ENCODE measurements at places on chromosomes 2 and 18.

- no peak for DNase-seq
Measured at GRCh38 chr2:183604065-183604464, 479.8 kb downstream of the NUP35 start.

- no peak for DNase-seq
Measured at GRCh38 chr18:23369266-23369665, 83.8 kb upstream of the RIOK3 start.

DNA sequence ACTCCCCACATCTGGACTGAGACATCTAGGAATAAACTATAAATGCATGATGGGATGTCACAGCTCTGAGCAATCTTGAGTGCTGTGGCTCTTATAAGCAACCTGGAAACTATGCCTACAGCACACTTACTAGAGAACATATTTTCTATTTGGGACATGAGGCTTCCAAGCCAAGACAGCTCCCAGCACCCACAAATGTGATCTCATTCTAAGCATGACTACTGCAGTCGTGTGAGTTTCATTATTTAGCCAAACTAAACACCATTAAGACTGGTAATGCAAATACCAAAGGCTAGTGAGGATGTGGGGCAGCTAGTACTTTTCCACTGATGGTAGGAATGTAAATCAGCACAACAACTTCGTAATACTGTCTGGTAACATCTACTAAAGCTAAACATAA lies 72.5 kb downstream of the RTTN start:
- DNase-seq, result no peak

DNA sequence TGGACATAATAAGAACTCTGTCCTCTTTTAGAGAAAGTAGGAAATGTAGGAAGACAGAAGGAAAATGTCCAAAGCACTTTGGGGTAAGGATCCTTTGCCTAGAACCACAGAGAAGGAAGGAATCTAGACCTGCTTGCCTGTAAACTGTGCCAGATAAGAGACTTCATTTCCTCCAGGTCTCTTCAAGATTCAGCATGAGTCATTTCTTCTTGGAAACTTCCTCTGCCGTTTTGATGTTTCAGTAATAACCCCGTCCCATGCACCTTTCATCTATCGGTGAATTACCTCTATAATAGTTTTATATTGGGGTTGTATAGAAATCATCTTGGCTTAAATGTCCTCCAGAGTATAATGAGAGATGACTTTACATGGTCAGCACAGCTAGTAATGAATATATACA lies 63.2 kb upstream of the LRATD1 start:
- DNase-seq, result no peak

DNA sequence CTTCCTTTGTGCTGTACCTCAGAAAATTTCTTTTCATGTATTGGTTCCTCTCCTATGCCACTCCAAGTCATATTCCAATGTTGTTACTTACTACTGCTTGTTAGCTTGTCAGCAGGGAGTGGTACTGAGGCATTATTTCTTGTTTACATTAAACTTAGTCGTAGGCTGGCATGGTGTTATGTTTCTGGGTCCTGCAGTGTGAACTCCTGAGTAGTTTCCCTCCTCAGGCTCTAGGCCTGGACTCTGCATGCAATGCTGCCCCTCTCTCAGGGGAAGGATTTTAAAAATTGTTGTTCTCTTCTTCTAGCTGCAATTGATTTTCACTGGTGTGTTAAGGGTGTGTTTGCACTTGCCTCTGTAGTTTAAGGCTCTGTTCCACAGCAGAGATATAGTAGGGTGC lies 671.6 kb downstream of the PLCL1 start:
- no peak for DNase-seq

DNA sequence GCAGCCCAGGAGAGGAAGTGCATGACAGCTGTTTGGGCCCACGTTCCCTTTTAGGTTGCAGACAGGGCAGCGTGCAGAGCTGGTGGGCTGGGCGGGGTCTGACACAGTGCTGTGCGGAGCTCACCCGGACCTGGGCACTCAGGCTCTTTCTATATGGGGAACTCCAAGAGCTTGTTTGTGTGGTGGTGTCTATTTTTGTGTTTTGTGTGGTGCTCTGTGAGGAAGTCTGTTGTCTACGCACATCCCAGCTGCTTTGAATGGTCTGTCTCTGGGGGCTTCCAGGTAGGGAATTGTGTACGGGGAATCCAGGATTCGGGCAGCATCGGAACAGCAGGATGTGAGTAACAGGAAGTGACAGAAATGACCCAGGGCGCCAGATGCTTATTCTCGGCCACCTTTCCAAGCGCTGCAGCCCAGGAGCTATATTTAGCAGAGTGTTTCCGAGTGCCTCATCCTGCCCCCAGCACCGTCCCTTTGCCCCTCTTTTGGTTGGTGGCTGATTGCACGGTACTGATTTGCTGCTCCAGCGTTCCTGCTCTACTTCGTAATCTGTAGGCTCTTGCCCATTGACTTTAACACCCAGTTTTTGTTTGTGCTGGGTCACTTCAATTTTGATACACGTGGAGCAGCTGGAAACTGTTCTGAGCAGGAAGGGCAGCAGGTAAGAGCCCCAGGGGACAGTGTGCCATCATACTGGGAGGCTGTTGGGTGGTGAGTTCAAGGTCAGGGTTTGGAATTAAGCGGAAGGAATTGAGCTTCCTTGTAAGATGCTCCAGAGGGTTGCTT lies 64.7 kb downstream of the DGKD start:
- DNase-seq, result peak; percentile 74

DNA sequence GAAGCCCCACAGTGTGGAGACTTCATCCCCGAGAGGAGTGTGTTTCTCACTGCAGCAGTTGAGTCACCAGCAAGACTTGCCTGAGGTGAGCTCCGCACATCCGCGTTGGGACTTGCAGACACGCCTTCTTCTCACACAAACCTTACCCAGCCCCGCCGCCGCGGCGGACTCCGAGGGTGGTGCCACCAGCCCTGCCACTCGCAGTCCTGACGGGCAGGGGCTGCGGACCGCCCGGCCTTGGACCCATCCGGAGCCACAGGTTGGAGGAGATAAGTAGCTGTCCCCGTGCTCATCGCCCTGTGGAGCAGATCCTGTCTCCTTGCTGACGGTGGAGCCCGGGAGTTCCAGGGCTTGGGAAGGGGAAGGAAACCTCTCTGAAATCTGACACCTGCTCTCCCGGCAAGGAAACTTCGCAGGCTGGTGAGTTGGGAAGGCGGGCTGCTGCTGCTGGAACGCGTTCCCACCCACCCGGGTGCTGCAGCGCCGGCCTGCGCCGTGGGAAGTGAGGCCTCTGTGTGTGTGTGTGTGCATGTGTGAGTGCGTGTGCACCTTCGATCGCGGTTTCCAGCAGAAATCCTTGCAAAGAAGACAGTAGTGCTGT lies at the start of gene RAB27B:
Gene RAB27B, plus strand, starts transcription at position 197 of the 601 bp plus-strand sequence. CDS start 49,109 bp downstream, outside the sequence.
- DNase-seq, result peak; percentile 78

DNA sequence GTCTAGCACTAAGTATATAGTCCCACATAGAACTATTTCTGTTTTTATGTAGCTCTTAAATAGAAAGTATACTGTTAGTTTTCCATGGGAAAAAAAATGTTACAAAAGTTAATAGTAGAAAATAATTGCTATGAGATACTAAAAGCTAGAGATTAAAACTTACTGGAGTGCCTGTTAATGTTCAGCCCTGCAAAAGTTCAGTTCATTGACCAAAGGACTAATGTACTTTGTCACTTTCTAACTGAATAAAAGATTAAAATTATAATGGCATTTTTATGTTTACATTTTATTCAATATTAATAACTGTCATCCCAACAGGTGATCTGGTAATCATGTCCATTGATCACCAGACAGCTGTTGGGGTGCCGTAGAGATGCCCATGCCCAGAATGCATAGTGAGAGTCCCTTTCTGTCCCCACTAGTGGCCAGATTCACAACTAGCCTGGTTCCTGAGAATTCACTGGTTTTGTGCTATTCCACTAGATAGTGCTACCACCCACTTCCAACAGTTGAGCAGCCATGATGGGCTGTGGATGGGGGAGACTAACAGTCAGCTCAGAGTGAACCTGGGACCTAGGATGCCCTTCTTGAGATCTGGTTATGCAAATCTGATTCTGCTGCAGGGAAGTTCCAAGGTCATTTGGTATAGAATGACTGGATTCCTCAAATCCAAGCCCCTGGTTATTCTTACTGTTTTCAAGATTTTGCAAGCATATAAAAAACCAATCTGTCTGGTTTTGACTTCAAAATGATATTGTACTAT lies 57.8 kb downstream of the AFTPH start:
- DNase-seq, result no peak

DNA sequence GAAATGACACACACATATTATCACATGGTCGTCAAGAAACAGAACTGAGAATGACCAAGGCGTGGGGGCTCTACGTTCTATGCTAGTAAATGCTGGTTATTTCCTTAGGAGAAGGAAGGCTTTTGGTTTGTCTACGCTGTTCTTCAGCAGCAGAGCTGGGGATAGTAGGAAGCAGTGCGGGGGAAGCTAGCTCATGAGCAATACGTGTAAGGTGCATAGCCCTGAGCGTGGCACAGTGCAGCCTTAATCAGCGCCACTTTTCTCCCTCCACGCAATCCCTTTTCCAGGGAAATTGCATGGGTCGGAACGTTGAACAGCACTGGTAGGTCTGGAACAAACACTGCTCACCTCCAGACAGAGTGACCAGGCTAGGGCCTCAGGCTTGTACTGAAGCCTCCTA lies 199.6 kb upstream of the FBXO11 start:
- DNase-seq, result no peak

DNA sequence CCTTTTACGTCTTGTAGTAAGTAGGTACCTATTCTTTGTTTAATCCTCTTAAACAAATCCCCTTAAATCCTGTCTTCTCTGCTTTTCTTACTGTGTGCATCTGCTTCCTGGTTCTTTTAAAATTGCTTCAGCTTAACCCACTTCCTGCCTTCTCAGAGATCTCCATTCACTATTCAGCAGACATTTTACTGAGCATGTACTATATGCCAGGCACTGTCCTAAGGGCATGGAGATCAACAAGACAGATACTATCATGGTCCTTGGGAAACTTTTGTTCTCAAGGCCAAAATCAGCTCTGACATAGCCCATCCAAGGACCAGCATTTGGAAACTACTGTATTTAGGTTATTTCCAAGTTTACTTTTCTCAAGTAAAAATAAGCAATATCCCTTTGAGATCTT lies 227.5 kb downstream of the TPGS2 start:
- no peak for DNase-seq

DNA sequence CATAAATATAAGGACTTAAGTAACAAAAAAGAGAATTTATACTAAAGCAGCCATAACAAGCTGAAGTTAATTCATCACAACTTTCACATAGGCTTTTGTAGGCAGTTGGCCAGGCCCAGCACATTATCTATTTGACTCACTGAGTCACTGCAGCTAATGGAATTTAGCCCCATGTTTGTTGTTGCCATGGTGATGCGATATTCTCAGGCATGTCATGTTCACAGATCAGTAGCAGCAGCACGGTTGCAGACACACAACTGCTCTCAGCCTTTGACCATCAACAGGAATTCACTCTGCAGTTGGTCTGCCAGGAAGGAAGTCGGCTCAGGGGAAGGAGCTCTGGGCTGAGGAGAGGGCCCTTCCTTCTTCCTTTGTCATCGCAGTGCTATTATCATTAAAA lies 639.8 kb downstream of the TMEM182 start:
- DNase-seq, result no peak

DNA sequence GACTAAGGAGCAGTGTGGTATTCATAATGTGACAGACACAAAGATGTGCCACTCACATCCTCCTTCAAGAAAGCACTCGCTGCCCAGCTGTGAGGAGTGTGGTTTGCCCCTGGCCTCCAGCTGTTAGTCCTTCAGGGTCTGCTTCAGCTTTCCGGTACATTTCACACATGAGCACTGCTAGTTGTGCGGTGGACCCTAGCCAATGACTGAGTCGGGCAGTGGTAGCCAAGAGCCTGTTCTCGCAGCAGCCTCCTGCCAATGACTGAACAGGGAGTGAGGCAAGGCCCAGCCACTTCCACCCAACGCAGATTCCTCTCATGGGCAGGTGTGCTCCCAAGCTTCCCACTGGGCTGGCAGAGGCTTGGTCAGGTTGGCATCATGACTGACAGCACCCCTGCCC lies 254.3 kb downstream of the RBM43 start:
- no peak for DNase-seq

DNA sequence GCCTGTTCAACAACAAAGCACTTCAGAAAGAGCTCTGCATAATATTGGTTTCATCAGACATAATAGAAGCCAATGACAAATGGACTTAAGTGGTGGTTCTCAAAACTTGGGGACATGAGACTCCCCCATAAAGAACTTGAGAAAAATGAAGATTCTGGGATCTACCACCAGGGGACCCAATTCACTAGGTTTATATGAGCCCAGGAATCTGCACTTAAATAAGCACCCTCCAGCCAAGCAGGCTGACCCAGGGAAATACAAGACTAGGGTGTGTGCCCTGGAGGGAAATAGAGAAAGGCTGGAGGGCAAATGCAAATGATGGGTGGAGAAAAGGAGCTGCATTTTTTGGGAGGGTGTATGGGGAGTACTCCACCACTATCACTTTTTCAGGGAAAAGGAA lies 52.5 kb downstream of the SATB2 start:
- no peak for DNase-seq

DNA sequence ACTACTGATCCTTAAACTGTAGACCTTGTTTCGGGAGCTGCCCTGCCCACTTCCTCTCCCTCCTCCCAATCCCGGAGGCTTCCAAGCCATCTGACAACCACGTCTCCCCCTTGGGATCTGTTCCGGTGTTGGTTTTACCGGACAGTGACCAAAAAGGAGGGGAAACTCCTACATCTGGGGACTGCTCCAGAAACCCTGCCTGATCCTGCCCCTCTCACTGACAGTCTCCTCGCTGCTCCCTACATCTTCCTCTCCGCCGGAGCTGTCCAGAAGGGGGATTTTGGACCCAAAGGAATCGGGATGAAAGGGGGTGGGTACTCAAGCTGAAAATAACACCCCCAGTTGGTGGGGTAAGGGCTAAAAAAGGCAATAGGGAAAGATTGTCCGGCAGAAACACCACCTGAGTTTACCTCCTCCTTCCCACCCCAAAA lies 1.5 kb downstream of the INO80D start:
- DNase-seq, result peak; percentile 61

DNA sequence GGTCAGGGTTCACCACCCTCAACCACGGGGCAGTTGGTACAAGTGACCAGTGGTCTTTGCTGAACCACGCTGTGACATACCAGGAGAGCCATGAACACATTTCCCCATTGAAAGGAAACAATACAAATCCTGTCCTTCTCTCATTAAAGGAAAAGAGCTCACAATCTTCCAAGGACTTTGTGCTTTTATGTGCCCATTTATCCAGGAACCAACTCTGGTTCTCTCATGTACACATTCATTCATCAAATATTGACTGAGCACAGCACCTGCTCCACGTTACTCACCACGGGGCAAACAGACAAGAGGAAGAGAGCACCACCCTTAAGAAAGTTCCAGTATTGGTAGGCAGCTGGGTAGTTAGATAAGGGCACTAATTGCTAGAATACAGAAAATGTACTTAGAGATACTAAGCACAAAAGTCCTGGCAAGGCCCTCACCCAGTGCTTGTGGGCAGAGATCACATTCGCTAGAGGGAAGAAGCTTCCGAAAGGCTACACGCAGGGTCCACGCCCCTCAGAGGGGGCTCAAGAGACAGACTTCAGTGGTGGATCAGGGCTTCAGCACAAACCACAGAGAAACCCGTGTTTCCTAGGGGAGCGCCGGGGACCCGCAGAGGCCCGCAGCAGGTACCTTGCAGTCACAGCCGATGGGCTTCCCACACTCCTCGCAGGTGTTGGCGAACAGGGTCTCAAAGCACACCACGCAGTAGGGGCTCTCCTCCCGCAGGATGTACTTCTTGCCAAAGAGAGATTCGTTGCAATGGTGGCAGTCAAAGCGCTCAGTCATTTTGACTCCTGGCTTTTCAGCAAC lies 12.9 kb downstream of the FHL2 start:
- no peak for DNase-seq

GRCh38 chr2:201837824-201838431 lies 31.6 kb downstream of the CDK15 start:
- DNase-seq, result no peak

GRCh38 chr2:167192833-167193232 lies 304.6 kb downstream of the XIRP2 start:
- DNase-seq, result no peak

- no peak for DNase-seq
Measured at GRCh38 chr2:67145851-67146250, 251.3 kb upstream of the ETAA1 start.
